ENCODE measurements at places on chromosomes 2 and 18.

DNA sequence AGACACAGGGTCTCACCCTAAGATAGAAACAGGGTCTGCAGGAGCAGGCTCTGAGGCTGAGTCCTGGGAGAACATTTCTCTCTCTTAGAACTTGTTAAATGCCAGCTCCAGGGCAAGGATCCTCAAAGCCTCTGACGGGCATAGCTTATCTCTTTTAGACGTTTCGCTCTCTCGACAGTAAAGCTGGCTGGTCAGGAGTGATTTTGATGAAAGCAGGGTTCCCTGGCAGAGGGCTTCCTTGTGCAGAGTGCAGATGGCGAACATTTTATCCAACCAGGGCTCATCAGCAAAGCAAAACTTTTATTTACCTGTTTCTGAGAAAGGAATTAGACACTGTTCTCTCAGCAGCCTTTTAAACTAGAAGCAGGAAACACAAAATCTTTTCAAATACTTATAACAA lies 350.8 kb downstream of the ALK start:
- no peak for DNase-seq

DNA sequence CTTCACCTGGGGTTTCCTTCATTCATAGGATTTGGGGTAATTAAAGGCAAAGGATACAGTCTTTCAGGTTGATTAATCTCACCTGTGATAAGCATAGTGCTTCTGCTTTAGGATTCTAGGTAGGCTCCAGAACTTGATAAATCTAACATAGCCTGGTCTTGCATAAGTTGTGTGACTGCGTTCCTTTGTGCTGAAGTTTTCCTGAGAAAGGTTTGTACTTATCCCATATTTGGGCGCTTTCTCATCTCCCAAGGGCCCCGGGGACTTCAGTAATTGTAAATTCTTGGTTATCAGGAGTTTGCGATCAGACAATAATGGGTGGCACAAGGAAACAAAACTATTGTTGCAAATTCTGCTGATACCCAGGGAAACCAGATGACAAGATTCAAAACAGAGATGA lies 53.1 kb downstream of the MTCL1 start:
- no peak for DNase-seq

DNA sequence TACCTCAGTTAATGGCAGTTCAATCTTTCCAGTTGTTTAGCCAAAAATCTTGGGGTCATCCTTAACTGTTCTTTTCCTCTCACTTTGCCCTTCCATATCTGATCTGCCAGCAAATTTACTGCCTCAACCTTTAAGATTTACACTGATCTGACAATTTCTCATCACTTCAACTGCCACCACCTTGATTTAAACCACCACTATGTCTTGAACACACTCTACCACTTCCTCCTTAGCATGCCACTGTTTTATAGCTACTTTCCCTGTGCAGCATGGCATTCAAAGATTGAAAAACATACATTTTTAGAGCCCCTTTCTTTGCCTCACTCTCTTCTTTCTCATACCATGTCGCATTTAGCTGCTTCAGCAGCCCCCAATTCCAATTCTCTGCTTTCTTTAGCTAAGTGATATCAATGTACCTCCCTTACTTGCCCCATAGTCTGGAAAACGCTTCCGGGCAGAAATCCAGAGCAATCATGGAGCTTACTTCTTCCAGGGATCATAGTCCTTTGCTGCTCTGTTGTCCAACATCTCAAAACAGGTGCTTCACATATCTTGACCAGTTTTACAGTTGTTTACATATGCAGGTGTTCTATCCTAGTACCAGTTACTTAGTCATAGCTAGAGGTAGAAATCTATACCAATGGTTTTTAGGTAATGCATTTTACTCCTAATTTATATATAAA lies 10.9 kb downstream of the PGAP1 start:
- DNase-seq: no peak

- no peak for DNase-seq
Measured at GRCh38 chr2:184363213-184363612, 235.1 kb upstream of the ZNF804A start.

DNA sequence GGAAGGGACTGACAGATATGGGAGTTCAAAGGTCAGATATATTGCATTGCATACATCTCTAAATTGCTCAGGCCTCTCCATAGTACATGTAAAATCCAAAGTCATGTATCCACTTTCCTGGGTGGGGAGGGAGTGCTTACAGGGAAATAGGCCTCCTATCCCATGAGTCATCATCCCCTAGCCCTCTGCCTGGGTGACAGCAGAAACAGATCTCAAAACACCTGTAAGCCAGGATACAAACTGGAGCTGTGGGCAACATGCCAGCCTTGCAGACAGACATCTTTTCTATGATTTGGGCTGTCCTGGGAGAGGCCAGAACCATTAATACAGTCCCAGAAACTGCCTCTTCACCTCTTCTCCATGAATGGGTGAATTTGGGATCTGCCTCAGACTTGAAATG lies 4.8 kb downstream of the ALK start:
- DNase-seq: no peak
